Stimulated activated CD8-positive, alpha-beta memory T cell treated with anti-CD3 and anti-CD28 coated beads, Interleukin-2, amount 100 ng/mL, for 1 hour (primary cell): ENCODE measurements at places on chromosomes 5 and 9.

GRCh38 chr9:73154722-73155121 lies 3.1 kb downstream of the ANXA1 start:
- DNase-seq: no peak

DNA sequence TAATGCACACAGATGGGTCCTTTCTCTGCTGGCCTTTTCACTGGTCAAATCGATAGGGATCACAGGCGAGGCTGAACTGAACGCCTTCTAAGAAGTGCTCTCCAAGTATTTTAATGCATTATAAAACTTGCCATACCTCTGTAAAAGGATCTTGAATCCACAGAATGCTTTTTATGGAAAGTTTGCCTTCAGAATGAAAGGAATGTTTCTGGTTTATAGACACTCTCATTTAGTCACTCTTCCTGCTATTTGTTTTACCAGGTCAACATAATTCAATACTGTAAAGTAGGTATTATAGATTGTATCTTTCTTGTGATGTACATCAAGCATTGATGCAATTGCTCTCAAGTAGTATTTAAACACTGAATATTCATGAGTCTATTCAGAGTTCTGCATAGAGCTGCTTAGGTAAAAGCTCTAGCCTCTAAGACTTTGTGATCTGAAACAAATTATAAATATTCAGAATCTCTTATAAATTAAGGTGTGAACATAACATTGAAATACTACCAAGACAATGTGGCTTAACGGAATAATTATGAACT lies 308.4 kb downstream of the ISL1 start:
- no peak for DNase-seq

GRCh38 chr5:74342948-74343682 lies 297.4 kb downstream of the ENC1 start:
- DNase-seq: no peak

GRCh38 chr5:175501759-175502158 lies 23.4 kb downstream of the SFXN1 start:
- no peak for DNase-seq

DNA sequence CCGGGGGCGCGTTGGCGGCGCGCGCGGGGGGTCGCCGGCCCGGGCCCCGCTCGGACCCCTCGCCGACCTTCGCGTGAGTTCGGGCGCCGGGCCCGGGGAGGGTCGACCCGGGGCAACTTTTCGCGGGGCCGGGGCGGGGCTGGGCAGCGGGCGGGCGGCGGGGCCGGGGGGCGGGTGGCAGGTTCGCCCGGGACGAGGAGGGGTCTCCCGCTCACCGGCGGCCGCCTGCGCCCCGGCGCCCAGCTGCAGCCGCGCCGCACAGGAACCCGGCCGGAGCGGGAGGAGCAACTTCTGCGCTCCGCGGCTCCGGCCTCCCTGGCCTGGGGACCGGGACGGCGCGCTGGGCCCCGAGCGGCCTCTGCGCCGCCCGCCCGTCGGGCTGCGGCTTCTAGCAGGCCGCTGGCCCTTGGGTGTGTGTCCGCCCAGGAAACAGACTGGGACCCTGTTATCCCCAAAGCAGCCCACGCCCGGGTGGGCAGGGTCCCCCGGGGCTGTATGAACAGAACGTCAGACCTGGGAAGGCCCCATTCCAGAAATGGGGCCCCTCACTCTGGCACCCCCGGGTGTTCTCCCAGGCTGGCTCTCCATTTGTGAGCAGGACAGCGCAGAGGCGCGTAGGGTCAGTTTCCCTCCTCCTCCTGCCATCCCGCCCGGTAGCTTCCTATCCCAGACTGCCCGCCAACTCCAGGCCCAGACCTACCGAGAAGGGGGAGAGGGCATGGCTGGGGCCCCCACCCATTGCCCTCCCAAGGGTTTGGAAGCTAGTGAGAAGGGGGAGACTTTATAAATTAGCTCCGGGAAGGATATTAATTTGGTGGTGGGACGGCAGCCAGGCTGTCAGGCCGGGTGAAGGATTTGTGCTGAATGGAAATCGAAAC lies 708 bp downstream of the RXRA start:
- no peak for DNase-seq

- no peak for DNase-seq
Observed at GRCh38 chr5:1161833-1162229, 39.6 kb upstream of the SLC6A19 start.

GRCh38 chr9:36551129-36551528 lies 21.6 kb upstream of the MELK start:
- no peak for DNase-seq

DNA sequence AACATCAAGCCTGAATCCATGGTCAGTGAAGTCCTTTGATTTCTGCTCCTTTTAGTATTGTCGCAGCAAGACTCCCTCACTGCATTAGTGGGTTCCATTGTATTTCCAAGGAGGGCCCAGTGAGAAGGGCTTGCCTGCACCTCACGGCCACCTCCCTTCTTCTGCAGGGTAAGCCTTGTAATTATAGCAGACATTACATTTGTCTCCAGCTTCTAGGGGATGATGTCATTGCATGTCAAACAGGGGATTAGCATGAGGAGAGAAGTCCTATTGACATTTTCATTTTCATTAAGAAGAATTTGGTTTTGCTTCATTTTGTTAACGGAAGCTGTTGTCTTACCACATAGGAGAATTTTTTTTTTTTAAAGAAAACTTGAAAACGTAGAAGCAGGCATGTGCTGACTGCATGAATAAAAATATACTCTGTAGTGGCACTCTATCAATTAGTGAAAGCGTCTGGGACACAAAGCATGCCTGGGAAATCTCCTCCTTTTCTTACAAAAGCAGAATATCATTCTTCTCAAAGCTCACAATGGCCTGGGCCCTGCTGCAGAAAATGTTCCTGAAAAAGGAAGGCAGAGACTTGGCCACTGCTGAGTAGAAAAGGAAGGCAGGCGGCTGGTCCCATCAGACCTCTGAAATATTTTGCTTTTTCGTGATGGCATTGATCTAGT lies 27.1 kb downstream of the MAP1B start:
- DNase-seq: no peak

- no peak for DNase-seq
Observed at GRCh38 chr5:131081913-131082488, 83.1 kb downstream of the HINT1 start.

DNA sequence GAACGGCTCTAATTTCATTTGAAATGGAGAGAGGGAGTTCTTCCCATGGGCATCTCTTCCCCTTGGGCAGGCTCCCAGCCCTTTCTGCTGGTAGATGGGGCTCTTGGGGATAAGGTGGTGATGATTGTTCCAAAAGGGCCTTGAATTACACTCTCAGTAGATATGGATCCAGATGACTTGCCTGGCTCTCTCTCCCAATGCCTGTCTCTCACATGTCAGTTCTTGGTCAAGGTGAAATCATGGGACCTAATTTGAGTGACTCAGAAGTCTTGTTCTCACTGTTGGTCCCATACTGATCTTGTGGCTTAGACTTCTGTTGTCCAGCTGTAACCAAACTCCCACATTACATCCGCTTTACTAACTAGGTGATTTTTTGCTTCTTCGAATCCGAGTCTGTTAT lies 317.0 kb upstream of the RFX3 start:
- DNase-seq: no peak

GRCh38 chr5:112205846-112206245 lies 213.2 kb downstream of the EPB41L4A start:
- no peak for DNase-seq

DNA sequence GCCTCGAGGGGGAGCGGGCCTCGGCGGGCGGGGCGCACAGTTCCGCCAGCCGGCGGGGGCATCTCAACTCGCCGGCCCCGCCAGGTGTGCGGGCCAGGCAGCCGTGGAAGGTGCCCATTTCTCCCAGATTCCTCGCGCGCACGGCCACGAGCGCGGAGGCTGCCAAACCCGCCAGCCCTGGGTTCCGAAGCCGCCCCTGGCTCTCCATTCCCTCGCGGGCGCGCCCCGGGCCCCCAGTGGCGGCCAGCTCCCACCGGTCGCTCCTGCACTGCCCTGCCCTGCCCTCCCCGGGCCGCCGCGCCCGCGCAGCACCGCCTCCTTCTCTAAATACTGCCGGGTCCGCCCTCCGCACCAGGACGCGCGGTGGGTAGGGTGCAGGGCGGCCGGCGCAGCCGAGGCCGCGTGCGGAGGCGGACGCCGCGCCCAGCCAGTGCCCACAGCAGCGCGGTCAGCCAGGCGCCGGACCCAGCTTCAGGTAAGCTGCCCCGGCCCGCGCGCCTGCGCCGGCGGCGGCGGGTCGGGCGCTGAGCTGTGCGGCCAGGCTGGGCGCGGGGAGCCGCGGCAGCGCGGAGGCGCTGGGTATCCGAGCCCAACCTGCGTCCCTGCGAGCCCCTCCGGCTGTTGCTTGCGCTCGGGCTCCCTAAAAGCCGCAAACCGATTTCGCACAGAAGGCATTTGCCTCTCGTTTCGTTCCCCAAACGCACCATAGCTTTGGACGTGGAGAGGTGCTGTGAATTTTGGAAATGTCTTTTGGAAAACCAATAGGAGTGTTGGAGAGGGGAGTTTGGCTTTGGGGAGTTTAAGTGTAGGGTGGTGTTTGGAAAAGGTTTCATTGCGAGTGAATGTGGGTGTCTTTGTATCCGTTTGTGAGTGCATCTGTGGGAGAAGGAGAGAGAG lies at the start of gene TMEM171:
Gene TMEM171, plus strand, starts transcription at position 354 of the 897 bp plus-strand sequence. CDS start 2,799 bp downstream, outside the sequence.
- DNase-seq: no peak

GRCh38 chr9:135281791-135282737 lies 194.6 kb downstream of the OLFM1 start:
- DNase-seq: no peak

DNA sequence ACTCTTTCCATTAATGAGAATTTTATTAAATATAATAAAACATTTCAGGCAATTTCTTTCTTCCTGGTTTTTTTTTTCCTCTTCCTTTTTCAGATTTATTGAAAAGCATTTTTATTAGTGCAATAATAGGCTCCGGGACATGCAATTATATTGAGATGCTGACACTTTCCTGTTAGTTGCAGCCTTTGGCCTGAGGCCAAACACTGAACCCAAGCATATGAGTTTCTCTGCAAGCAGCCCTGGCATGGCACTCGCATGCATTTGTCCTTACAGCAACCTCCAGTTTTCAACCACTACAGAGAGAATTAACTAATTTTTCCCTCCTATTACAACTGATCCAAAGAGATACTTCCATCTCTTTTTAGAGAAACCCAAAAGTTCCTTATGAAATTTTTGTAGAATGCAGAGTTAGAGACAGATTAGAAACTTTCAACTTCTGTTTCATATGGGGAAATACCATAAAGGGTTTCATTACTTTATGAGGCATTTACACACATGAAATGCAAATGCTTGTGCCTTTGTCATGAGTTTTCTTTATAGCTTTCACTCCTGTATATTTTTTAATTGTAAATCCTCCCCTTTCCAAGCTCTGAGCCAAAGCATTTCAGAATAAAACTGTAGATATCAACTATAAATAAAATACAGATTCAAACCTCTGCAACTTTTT lies 183.0 kb downstream of the CETN3 start:
- no peak for DNase-seq

DNA sequence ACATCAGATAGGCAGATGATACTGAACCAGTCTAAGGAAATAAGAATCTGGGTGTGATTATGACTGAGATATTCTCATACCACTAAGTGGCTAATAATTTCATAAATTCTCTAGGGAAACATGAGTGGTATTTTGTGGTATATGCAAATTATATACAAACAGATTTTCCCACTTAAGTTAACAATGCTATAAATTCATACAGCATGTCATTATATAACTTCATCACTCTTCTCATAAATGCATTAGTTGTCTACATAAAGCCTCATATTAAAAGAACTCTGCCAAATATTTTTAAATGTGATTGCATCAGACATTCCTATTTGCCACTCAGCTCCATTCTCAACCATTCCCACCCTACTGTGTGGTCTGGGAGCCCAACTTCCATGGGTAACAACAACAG lies 226.5 kb downstream of the TLE1 start:
- no peak for DNase-seq

- DNase-seq: no peak
Observed at GRCh38 chr5:143373076-143373475, 30.4 kb downstream of the NR3C1 start.

DNA sequence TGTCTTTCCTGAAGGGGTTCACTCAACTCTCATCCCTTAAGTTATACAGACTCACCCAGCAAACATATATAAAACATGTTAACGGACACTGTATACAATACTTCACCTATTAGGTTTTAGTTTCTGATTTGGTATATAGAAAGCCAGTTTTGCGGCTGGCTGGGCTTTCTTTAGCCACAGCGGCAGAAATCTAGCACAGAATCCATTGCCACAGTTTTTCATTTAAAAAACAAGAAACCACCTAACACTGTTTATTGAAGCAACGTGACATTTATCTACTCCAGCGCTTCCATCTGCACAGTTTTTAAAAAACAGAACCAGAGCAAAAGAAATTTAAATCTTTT lies 67.3 kb downstream of the SNX30 start:
- no peak for DNase-seq

DNA sequence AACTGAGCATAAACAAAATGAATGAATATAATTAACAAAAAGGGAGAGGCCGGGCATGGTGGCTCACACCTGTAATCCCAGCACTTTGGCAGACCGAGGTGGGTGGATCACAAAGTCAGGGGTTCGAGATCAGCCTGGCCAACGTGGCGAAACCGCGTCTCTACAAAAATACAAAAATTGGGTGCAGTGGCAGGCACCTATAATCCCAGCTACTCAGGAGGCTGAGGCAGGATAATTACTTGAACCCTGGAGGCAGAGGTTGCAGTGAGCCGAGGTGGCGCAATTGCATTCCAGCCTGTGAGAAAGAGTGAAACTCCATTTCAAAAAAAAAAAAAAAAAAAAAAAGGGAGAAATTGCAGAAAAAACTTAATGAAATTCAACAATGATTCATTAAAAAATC lies 839.3 kb upstream of the CTNND2 start:
- no peak for DNase-seq

GRCh38 chr5:119377066-119377465 lies 21.2 kb downstream of the TNFAIP8 start:
- no peak for DNase-seq

DNA sequence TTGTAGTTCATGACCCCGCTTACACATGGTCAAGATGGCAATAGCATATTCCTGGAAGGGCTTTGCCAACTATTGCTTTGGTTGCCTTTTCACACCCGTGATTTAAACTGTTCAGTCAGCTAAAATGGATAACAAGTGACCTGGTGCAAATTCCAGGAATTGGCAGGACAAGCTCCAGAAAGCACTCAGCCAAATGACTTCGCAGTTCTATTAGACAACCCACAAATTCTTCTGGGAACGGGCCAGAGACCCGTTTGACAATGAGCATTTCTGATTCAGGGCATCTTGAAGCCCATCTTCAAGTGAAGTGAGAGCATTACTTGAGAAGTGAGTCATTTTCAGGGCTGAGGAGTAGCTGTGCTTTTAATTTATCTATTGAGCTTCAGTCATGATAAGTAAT lies 165.0 kb downstream of the DROSHA start:
- no peak for DNase-seq

DNA sequence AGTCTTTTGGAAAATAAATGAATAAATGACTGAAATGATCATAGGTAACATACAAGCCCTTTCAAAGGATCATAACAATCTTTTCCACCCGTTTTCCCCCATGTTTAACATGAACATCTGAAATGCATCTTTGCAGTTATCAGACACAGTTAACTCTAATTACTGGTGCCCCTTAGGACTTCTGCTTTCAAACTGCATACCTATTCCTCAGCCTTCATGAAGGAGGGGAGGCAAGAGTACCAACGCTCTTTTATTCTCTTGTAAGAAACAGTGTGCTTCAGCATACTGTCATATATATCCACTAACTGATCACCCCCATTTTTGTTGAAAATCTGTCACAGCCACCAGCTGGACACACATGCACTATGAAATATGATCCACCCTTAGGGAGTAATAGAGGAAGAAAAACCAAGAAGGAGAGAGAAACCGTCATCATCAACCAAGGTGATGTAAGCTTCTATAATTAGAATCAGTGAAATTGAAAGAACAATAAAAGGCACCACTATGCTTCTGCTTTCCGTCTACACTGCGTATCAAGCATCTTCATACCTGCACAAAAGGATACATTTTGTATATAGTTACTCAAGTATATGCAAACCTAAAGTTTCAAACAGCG lies 98.7 kb downstream of the RAPGEF6 start:
- no peak for DNase-seq
